NCI-H1048 (cell line): ENCODE measurements at places on chromosomes 3 and 15.
A peak's percentile ranks its signal among the peaks of the same experiment; 100 is the strongest.

GRCh38 chr3:177694316-177694715 lies 497.0 kb upstream of the TBL1XR1 start:
- DNase-seq, result peak; percentile 61

DNA sequence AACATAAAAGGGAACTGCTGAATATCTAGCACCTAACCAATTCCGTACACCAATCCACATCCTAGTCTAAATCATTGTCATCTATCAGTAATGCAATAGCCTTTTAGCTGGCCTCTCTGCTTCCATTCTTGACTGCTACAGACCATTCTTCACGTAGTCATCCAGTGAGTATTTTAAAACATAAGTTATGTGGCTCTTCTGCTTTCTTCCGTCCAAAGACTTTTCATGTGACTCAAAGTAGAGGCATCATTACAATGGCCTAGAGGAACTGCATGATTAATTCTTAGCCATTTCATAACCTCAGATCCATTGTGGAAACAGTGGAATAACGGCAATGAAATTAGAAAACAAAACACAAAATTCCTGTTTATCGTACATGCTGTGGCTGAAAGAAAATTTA lies 88.9 kb upstream of the CBLB start:
- DNase-seq, result no peak

- no peak for DNase-seq
These were observed 711.6 kb downstream of the MECOM start for GRCh38 chr3:168951884-168952283.

DNA sequence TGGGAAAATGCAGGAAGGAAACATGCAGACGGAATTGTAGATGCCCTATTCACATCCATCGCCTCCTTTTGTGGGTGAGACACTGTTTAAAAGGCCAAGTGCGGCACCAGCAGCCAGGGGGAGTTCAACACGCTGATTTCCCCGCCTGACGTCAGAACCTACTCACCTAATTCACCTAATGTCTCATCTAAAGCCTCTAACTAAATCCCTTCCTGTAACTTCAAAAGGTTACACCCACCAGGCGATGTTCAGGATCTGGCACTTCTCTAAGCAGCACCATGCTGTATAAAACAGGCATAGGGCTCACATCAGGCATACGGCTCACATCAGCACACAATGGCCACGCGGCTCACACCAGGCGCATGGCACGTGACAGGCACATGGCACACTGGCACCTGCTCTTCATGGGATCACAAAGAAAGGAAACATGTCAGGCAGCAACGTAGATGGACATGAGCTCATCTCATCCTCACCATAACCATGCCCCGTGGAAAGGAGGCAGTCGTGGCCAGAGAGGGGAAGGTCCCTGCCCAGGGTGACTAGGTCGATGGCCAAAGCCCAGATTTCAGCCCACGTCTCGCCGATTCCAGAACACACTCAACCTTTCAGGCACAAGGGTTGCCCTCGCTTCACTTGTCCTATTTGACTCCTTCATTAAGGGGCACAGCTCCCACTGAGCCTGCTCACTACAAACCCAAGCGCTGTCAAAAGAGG lies 21.7 kb downstream of the XXYLT1 start:
- no peak for DNase-seq

DNA sequence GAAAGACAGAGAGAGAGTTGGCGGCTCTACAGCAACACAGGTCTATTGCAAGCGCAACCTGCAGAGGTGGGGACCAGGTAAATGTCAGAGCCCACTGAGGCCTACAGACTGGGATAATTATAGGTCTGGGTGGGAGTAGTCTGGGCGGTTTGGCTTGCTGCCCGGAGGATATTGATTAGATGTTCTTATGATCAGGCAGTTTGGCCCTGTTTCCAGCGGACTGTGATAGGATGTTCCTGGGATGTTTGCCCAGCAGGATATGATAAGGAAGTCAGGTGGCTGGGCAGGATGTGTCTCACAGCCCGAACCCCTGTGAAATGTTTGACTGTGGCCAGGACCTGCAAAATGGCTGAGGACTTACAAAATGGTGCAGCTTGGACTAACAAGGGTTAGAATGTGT lies 364.9 kb downstream of the NAALADL2 start:
- no peak for DNase-seq

- DNase-seq, result no peak
These were observed 230.2 kb downstream of the CPNE4 start for GRCh38 chr3:131804565-131805133.

DNA sequence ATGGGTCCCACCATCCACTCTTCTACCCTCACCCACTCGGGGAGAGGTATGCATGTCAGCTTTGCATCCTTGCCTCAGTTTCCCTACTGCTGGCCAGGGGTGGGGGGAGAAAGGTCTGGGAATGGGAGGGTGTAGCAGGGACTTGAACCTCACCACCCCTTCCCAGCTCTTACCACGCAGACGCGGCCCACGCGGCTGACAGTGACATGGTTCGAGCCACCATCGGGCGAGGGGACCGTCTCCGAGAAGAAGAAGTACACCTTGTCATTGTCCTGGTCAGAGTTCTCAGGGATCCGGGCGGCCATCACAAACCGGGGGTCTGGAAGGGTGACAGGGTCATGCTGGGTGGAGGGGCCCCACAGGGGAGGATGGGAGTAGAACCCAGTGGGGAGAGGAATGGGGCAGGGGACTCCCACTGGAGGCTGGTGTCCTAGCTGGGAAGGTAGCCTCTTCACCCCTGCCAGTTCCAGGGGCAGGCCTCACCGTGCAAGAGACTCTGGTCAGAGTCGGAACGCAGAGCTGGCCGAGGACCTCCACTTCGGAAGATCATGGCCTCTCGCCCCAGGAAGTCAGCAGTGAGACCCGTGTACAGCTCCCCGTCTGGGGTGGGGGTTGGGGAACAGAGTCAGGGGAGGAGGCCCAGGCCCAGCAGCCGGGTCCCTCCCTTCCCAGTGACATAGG lies 3.7 kb downstream of the SEMA3G start:
- no peak for DNase-seq
